Caudate nucleus (tissue), 63 donors: ENCODE measurements at places on chromosomes 12 and 14.

GRCh38 chr14:38762426-38762825 lies 340.6 kb downstream of the SEC23A start:
- no peak for DNase-seq

GRCh38 chr12:90770861-90771260 lies 184.1 kb downstream of the CCER1 start:
- no peak for DNase-seq

GRCh38 chr14:20494935-20495766 lies 10.2 kb upstream of the RNASE10 start:
- DNase-seq: no peak

- no peak for DNase-seq
These were observed 292.7 kb upstream of the RTL1 start for GRCh38 chr14:101196051-101196712.

DNA sequence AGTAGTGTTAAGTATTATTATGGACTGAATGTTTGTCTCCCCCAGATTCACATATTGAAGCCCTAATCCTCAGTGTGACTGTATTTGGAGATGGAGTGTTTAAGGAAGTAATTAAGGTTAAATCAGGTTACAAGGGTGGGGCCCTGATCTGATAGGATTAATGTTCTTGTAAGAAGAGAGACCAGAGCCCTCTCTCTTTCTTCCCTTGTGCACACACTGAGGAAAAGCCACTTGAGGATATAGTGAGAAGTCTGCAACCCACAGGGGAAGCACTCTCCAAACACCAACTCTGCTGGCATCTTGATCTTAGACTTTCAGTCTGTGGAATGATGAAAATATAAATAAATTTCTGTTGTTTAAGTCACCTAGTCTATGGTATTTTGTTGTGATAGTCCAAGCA lies 2.2 kb upstream of the KLRG1 start:
- no peak for DNase-seq

GRCh38 chr12:62673028-62673815 lies 206.6 kb downstream of the MON2 start:
- no peak for DNase-seq

GRCh38 chr12:16613199-16613598 lies 7.2 kb upstream of the LMO3 start:
- DNase-seq: no peak

- no peak for DNase-seq
These were observed 408.7 kb downstream of the ADAMTS20 start for GRCh38 chr12:43143278-43143677.

DNA sequence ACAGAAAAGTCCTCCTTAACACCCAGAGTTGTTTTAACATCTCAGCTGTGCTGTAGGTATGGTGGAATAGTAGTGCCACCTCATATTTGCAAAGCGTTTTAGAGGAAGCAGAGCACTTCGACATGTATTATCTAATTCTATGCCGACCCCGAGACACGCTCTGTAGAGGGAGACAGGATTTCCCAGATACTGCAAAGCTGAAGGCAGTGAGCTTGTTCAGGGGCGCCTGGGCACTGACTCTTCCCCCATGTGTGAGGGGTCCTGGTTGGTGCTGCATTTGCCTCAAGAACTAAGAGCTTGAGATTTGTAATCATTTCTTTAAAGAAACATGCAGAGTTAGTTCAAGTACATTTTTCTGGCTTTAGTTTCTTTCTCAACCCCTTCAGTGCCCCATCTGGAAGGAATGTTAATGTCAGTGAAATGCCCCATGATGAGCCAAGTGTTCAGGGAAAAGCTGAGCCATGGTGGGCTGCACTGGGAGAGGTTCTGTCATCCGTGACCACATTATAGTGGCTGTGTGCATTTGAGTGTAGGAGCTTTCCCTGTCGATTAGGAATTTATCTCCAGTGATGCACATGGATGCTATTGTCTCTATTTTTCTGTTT lies 66.3 kb downstream of the MBIP start:
- DNase-seq: no peak

- no peak for DNase-seq
These were observed 394.9 kb downstream of the CCDC91 start for GRCh38 chr12:28585146-28585545.
